Hypothalamus (tissue), 51 donors: ENCODE measurements at places on chromosomes 4 and X.

GRCh38 chr4:23857367-23857959 lies 32.4 kb downstream of the PPARGC1A start:
- DNase-seq = no peak

DNA sequence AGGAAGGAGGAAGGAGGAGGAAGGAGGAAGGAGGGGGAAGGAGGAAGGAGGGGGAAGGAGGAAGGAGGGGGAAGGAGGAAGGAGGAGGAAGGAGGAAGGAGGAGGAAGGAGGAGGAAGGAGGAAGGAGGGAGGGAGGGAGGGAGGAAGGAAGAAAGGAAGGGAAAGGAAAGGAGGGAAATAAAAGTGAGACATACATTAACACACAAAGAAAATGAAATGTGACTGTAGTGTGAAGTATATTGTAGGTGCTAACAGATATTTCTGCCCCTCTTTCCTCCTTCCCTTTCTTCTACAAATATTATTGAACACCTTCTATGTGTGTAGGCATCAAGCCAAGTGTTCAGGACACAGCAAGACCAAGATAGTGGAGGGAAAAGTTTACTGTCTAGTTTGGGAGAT lies 26.4 kb upstream of the PROM1 start:
- DNase-seq = no peak

GRCh38 chrX:9442056-9442455 lies 22.8 kb upstream of the TBL1X start:
- DNase-seq = no peak

DNA sequence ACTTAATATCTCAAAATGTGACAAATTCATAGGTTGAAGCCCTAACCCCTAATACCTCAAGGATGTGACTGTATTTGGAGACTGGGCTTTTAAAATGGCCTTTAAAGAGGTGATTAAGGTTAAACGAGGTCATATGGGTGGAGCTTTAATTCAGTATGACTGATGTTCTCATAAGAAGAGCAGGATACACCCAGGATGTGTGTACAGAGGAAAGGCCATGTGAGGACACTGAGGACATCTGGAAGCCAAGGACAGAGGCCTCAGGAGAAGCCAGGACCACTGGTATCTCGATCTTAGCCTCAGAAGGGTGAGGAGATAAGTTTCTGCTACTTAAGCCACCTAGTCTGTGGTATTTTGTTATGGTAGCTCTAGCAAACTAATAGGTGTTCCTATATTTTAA lies 49.0 kb upstream of the SHISA3 start:
- no peak for DNase-seq

GRCh38 chr4:2470791-2471190 lies 1.9 kb downstream of the RNF4 start:
- DNase-seq = no peak

DNA sequence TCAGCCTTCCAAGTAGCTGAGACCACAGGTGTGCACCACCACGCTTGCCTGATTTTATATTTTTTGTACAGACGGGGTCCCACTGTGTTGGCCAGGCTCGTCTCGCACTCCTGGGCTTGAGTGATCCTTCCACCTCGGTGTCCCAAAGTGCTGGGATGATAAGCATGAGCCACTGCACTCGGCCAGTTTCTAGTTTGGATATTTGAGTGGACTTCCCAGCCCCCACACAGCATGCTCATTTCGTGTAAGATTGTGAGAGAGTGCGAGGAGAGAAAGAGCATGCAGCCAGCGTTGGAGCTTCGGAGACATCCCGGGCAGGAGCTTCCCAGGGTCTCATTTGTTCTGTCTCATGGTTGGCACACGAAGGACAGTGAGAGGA lies 31.8 kb downstream of the ARSD start:
- no peak for DNase-seq

DNA sequence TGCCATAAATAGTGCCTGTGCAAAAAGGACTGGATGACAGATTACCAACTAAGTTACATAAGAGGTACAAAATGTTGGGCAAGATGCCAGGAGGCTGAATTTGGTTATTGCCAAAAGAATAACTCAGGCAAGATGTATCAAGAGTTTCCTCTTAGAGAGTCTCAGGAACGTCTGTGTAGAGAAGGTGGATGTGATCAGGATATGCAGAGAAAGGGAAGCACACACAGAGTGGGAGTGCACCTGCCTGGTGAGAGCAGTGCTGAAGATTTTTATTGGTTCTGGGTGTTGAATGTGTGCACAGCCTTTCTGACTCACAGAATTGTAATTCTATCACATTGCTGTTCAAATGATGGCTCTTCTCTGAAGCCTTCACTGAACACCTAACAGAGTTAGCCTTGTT lies 156.8 kb upstream of the HS3ST1 start:
- DNase-seq = no peak

- DNase-seq = no peak
Measured at GRCh38 chrX:87805829-87806490, 288.4 kb downstream of the KLHL4 start.

- no peak for DNase-seq
Measured at GRCh38 chrX:103919270-103919637, 43.2 kb upstream of the TMSB15B start.

- no peak for DNase-seq
Measured at GRCh38 chr4:155512817-155513216, 136.1 kb upstream of the MAP9 start.

DNA sequence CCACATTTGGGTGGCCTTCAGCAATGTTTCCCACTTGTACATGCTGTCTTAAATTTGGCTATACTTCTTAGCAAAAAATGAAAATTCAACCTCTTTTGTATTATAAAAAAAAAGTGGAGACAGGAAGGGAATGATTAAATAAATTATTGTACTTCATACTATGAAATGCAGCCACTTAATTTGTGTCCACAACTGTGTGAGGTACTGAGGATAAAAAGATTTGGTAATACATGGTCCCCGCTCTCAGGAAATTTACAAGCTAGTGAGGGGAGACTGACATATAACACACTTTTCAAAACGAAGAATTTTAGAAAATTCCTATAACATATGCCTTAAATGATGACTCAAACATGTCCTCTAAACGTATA lies 105.0 kb downstream of the HNRNPD start:
- no peak for DNase-seq

DNA sequence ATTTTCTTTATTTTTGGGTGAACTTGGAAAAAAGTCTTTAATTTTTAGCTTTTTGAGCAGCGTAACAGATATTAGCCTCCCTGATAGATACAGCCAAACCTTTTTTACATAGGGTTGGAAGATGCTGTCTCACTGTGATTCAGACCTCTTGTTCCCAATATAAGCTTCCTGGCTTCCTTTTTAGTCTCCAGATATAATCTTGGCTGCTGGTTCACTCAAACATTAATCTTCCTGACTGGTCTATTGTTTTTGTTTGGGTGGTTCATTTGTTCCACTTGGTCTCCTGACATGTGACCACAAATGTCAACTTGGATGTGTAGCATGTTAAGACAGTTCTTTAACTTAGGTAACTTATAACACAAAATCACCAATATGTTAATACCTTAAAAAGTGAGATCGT lies 23.0 kb downstream of the RPA4 start:
- DNase-seq = no peak

GRCh38 chr4:151402145-151402865 lies 6.7 kb upstream of the FHIP1A start:
- DNase-seq = no peak

DNA sequence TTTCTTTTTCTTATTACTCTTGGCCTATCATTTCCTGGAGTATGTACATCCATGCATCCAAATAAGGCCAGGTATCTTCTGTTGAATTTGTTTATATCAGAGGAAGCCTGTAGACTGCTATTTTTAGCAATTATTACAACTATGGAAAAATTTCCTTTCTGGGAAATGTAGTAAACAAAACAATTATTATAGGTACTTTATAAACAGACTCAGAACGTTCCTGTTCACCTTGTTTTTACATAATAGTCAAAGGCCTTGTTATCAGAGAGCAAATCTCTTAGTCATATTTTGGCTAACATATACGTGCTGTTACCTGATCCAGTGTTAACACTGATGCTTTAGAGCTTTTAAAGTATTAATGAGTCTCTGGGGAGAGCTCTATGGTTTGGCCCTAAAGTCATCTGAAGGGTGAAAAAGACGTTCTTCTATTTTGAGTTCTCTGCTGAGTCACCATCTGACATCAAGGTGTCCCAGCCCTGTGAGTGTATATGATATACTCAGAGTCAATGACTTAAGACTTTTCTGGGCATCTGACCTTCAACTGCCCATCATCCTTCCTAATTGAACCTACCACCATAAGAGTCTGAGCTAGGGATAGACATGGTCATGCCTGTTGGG lies 7.3 kb downstream of the SPARCL1 start:
- no peak for DNase-seq

GRCh38 chr4:6909970-6910339 lies 329 bp downstream of the TBC1D14 start:
- no peak for DNase-seq

- DNase-seq = no peak
Measured at GRCh38 chr4:86498863-86499166, 95.3 kb upstream of the PTPN13 start.

GRCh38 chr4:15366721-15367120 lies 61.1 kb upstream of the C1QTNF7 start:
- no peak for DNase-seq

GRCh38 chr4:13704035-13704434 lies 76.5 kb upstream of the BOD1L1 start:
- DNase-seq = no peak

GRCh38 chr4:153398713-153399112 lies 54.2 kb downstream of the MND1 start:
- DNase-seq = no peak

DNA sequence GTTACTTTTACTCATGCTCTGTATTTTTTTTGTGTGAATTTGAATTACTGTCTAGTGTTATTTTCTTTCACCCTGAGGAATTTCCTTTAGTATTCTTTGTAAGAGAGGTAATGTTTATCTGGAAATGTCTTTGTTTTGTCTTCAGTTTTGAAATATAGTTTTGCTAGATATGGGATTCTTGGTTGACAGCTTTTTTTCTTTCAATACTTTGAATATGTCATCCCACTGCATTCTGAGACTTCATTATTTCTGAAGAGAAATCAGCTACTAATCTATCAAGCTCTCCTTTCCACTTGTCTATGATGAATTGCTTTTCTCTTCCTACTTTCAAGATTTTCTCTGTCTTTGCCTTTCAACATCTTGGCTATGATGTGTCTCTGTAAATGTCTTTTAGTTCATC lies 217.0 kb upstream of the CASK start:
- DNase-seq = no peak

GRCh38 chrX:126064901-126065541 lies 101.1 kb downstream of the DCAF12L2 start:
- DNase-seq = no peak

- no peak for DNase-seq
Measured at GRCh38 chrX:67346667-67347066, 197.2 kb upstream of the AR start.

DNA sequence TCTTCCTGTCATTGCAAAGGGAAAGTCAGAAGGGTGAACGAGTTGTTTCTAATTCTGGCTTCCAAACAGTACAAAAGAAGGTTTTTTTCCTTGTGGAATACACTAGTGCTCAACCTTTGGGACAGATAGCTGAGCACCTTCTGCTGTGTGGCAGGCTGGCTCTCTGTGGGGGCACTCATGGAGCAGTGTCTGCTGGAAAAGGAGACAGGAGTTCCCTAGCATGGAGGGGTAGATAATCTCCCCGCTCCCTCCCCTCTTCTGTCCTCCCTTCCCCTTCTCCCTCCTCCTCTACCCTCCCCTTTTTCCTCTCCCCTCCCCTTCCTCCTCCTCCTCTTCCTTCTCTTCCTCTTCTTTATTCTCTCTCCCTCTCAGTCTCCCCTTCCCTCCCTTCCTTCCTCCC lies 62.4 kb upstream of the MTM1 start:
- no peak for DNase-seq

- no peak for DNase-seq
Measured at GRCh38 chr4:56244681-56245080, 142.6 kb downstream of the AASDH start.

DNA sequence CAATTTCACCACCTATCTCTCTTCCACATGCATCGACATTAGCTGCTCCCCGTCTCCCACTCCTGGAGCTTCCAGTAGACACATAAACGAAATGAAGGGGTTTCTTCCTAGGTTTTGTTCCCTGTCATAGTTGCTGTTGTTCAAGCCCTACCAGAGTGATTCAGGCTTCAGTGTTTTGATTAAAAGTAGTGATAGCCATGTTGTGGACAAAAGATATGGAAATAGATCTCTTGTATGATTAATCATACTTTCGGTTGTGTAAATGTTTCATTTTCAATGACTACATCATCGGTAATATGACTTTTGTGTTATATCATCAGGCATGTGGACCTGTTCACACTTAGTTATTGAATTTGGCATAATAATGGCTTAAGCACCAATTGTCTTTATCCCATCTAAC lies 96.5 kb upstream of the KLF3 start:
- DNase-seq = no peak
